ENCODE measurements at places on chromosomes 6 and 20.

- DNase-seq = no peak
Measured at GRCh38 chr6:36615018-36615761, 21.0 kb downstream of the SRSF3 start.

DNA sequence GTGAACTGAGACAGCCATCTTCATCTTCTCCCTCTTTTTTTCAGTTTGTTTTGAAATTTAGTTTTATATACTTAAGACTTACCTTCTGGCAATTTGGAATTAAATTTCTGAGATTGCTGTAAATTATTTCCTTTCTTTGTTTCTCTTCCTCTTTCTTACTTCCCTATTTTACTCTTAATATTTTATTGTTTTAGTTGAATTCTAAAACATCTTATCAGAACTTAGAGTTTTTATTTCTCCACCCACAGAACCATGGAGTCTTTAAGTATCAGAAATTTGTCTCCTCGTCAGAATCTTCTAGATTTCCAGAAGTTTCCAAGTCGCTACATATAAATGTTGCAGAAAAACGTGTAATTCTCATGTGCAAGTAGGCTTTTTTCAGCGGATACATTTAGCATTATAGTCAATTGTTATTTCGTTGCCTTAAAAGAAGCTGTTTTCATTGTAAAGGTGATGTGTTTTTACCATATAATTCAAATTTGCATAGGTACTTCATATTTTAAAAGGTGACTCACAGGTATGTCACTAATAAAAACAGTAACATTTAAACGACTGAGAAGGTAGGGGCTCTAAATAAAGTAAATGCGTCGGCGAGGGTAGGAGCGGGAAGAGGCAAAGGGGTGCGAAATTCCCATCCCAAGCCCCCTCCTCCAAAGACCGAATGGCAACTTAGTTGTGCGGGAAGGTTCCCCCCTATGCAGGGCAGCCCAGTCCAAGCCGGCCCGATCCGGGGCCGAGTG is 866 bp upstream of the MYO6 start:
- no peak for DNase-seq

DNA sequence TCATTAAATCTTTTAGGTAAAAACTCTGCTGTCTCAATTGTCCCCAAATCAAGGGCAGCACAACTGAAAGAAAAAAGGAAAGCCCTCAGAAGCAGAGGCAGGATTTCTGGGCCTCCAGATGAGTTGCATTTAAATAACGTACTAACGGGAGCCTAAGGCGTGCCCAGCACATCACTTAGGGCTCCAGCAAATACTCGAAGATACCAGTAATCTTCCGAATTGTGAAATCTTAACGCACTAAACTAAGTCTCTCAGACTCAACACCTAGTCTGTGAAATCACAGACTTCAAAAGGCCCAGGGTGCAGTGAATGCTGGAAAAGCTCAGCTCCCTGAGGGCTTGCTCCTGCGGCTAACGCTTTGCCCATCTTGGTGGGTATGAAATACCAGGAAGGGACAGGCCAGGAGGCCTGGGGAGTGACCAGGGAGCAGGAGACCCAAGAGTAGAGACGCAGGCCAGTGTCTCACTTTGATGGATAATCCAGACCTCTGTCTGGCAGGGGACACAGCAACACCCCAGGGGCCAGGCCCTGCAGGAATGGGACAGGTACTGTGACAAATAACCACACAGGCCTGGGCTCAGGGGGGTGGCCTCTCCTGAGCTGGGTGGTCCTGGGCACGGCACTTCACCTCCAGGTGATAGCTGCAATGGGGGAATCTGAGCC is 36.4 kb downstream of the RRBP1 start:
- DNase-seq = no peak

DNA sequence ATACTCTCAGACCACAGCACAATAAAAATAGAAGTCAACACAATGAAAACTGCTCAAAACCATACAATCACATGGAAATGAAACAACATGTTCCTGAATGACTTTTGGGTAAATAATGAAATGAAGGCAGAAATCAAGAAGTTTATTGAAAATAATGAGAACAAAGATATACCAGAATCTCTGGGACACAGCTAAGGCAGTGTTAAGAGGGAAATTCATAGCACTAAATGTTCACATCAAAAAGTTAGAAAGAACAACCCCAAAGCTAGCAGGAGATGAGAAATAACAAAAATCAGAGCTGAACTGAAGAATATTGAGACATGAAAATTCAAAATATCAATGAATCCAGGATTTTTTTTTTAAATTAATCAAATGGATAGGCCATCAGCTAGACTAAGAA is 183.3 kb downstream of the BACH2 start:
- DNase-seq = no peak

GRCh38 chr6:2166717-2167116 is 78.7 kb downstream of the GMDS start:
- no peak for DNase-seq

- DNase-seq = no peak
Measured at GRCh38 chr6:37366910-37367309, 13.1 kb downstream of the RNF8 start.

DNA sequence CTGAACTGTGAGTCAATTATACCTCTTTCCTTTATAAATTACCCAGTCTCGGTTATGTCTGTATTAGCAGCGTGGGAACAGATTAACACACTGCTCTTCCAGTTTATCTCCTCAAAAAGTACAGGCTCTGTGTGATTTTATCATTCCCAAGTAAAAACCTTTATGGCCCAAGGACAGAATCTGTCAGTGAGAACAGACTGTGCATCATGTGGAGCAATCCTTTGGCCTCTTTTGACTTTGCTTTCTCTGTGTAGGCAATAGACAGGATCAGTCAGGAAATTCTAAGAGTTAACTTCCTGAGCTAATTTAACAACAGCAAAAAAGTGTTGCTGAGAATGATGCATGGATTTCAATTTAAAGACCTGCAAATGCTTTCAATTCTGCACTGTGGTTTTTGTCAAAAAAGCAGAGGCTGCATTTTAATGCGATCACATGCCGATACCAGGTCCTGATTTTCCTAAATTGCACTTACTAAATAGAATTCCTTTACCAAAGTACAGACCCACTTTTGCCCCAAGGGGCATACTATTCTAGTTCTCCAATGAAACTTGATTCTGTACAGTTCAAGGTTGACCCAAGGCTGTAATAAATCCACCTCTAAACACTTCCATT is 246.7 kb upstream of the MARCKS start:
- no peak for DNase-seq

GRCh38 chr6:92132457-92132856 is 1286.9 kb downstream of the EPHA7 start:
- no peak for DNase-seq

- peak; percentile 44 for DNase-seq
Measured at GRCh38 chr6:17281100-17281496, at the start of gene RBM24. Gene RBM24 (plus strand): TSS chr6:17281361. CDS start chr6:17281582, 221 bp downstream.

DNA sequence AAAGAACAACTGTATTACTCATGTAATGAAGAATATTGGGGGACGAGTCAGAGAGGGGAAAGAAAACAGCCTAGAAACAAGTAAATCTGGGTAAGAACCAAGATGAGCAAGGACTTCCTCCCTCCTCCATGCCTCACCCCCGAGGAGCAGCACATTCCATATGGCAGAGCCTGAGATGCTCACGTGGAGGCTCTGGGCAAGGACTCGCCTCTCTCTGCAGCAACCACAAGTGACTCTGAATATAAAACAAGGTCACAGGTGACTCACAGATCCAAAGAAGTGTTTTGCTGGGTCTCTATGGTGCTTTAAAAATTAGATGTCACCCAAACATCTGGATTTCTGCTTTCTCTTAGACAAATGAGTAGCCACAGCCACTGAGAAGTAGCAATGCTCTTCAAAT is 453.0 kb upstream of the SULF2 start:
- DNase-seq = no peak

DNA sequence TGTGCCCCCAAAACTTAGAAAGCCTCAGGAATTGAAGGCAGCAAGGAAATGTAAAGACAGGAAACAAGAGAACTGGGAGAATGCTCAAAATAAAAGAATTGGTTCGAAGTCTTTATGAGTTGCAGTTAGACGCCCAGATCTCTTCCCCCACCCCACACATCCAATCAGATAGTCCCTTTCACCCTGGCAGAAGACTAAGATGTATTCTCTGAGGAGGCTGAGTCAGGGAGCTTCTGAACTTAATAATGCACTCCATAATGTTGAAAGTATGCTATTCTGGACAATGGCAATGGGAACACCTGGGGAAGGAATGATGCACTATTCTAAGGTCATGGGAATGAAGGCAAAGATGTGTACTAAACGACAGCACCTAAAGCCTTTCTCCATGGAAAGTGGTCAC is 173.6 kb downstream of the MTFR2 start:
- no peak for DNase-seq

DNA sequence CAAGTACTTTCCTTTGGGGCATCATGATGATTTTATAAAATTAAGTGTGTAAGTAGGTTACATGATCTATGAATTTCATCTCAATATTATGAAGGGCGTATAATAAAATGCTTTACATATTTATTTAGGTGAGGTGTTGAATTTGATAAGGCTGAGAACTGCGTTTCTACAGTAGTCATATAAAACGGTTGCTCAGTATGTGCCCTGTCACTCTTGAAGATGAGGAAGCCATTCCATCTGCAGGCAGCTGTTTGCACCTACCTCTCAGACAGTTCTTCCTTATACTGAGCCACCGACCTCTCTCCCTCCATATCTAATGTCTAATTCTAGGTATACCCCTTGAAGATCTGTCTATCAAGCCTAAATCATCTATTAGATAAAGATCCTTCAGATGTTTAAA is 16.1 kb downstream of the NCOA7 start:
- DNase-seq = no peak

DNA sequence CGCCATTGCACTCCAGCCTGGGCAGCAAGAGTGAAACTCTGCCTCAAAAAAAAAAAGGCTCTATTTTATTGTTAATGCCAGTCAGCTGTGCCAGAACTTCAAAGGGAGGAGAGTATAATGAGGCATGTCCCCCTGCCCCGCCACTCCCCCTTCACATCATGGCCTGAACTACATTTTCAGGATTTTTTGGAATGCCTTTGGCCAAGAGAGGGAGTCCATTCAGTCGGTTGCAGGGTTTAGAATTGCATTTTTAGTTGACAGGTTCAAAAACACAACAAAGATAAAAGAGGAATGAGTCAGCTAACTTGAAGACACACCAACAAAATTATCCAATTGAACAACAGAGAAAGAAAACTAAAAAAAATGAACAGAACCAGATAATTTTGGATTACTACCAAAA is 59.1 kb downstream of the CEP43 start:
- DNase-seq = no peak

GRCh38 chr20:53574259-53574789 is 19.3 kb downstream of the ZNF217 start:
- DNase-seq = no peak

GRCh38 chr6:100484474-100484873 is 19.8 kb upstream of the SIM1 start:
- DNase-seq = no peak

DNA sequence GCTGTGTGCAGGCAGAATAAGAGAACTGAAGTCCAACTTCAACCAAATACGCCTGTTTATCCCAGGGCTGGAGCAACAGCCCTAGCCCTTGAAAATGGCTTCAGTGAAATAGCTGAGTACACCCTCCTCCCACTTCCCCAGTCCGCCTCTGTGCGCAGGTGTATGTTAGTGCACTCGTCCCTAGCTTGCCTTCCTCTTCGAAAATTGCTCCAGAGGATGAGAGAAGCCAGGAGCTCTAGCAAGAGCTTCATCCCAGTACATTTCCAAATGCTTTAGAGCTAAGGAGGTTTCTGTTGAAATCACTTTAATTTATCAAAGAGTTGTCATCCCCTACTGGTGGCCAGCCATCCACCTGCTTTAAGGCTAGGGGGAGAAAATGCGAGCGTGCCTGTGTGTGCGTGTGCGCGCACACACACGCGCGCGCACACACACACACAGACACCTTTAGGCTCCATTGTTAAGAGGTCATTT is 5.4 kb upstream of the POU3F2 start:
- no peak for DNase-seq

GRCh38 chr6:166716910-166717617 is 90.0 kb upstream of the RPS6KA2 start:
- no peak for DNase-seq

DNA sequence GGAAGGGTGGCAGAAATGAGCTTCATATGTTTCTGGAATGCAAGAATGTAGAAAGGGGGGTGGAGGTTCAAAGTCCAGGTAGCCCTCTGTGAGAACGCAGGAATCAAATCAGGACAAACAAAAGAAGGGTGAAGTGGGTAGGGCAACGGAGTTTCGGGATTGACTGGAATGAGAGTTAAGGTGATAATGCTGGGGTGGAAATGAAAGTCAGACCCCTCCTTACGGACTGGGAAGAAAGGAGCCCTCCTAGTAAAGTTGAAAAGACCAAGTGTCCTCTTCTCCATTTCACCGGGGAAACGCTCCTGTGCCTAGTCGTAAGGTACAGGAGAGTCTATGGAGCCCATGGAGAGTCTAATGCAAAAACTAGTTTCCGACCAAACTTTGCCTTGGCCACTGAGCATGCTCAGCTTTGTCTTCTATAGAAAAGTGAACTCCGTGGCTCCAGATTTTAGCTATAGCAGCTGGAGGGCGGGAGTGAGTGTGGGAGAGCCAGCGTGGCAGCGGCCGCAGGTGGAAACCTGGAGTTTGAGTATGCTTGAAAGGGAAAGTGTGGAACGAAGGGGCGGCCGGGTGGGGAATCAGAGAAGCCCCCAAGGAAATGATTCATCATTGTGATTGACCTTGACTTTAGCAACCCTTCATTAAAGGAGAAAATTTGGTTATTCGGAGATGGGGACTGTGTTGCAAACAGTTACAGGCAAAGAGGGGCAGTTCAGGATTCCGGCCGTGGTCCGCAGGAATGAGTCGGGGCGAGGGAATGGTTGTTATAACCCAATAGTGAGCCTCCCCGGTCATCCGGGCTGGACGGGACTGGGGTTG is 1.3 kb upstream of the LRRC1 start:
- no peak for DNase-seq

DNA sequence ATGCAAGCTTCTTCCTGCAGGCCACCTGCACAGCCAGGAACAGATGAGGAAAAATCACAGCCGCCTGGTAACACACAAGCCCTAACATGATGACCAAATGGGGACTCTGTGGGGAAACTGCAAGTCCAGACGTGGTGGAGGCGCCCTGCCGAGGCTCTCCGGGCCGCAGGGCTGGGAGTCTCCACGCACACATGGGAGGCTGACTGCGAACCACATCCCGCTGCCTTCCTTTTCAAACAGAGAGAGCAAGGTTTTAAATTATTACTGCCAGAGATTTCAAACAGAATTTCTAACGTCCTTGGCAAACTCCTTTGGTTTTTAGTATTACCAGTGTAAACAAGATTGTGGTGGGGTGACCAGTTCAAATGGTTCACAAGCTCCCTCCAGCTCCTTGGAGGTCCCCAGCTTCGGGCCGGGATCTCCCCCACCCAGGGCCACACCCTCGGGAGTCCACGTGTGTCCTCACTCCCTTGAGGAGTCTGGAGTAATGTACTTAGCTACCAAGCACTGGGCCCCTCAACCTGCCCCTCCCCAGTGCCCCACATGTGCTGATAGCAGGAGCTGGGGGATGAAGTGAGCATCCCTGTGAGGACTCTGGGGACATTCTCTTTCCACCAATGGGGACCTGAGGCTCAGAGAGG is 252.7 kb downstream of the TAF4 start:
- DNase-seq = no peak

Measured in left ventricle myocardium inferior (tissue), 1 donor.